ENCODE measurements at places on chromosomes 2 and 18. TPM values are rescaled to one million over a fixed set of nuclear protein-coding genes. Genes with fewer than 3 reads are reported as not detected.

The NCKAP1 gene
- total RNA-seq = 0.22 TPM

The STRADB gene
- total RNA-seq = 23.3 TPM

The GALNT5 gene
- not detected for total RNA-seq

The CCDC74B gene
- total RNA-seq = 0.93 TPM

The KIF1A gene
- total RNA-seq = not detected

The SGPP2 gene
- 12.4 TPM for total RNA-seq
